ENCODE measurements at places on chromosomes 11 and 22. TPM values are rescaled to one million over a fixed set of nuclear protein-coding genes. Genes with fewer than 3 reads are reported as not detected.

ENTHD1 gene
- total RNA-seq, result not detected

GRCh38 chr22:38715176-38715764 is 9.5 kb downstream of the GTPBP1 start:
- no peak for DNase-seq

DNA sequence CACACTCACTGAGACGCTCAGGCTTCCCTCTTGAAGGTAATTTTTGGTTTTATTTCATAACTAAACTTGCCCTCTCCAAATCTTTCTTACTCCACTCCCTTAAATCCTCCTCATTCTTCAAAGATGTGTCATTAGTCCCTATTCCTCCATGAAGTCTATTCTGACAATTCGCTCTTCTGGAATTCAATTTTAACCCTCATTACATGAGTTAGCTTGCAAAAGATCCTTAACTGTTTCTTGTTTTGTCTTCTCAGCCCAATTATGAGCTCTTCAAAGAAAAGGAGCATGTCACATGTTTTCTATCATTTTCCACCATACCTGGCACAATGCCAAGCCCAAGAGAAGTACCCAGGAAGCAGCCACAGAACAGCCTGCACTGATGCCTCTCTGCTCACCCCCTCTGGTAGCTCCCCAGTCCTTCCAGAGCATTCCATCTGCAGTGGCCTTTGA is 13.0 kb downstream of the GALNT18 start:
- DNase-seq, result no peak

- DNase-seq, result no peak
Measured at GRCh38 chr22:22196018-22196533, 48.5 kb upstream of the VPREB1 start.

GRCh38 chr11:64224891-64225607 is 937 bp downstream of the TRPT1 start:
- no peak for DNase-seq

GRCh38 chr22:21978564-21979386 is 3.8 kb downstream of the TOP3B start:
- DNase-seq, result no peak

DNA sequence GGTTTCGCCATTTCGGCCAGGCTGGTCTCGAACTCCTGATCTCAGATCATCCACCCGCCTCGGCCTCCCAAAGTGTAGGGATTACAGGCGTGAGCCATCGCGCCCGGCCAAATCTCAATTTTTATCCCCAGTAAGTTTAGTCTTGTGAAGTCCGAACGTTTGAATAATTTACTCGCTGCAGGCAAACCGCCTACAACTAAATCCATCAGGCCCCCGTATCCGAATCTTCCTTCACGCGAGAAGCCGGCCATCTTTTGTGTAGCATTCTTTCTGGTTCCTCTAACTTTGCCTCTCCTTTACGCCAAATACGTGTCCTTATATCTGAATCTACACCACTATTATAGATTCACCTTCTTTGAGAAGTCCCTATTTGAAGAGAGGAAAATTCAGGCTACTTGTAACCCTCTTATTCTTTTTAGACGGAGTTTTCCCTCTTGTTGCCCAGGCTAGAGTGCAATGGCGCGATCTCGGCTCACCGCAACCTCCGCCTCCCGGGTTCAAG is 581 bp upstream of the EIF3L start:
- DNase-seq, result no peak

- no peak for DNase-seq
Measured at GRCh38 chr11:121048464-121049233, 24.7 kb downstream of the TBCEL start.

GRCh38 chr11:121494355-121495099 is 41.8 kb upstream of the SORL1-AS1 start:
- DNase-seq, result no peak

GRCh38 chr11:77580712-77581337 is 8.9 kb upstream of the AQP11 start:
- no peak for DNase-seq

GRCh38 chr11:64718084-64718779 is 4.8 kb downstream of the NRXN2 start:
- DNase-seq, result no peak

DNA sequence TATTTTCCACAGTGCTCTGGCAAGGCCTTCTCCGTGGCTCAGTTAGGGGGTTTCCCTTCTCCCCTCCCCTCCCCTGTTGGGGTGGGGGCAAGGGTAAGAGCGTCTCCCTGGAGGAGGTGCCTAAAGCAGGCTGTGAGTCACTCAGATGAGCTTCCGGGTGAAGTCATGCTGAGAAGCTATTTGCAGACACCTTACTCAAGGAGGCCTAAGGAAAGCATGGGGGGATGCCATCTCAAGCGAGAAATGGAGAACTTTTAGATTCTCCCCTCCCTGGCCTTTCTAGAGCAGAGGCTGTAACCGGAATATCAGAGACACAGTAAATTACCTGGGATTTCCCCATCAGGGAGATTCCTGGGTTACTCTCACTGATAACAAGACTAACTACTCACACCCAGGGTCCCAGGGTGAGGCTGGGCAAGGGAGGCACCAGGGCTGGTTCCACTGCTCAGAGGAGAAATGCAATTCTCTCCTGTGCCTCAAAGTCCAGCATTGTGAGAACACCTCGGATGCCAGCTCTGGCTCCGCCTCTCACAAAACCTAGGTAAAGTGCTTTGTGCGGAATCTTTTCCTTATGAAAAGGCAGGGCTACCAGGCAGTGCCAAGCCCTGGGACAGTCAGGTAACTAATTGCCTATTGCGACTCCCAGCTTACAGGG is 123.6 kb downstream of the ABTB2 start:
- no peak for DNase-seq

DNA sequence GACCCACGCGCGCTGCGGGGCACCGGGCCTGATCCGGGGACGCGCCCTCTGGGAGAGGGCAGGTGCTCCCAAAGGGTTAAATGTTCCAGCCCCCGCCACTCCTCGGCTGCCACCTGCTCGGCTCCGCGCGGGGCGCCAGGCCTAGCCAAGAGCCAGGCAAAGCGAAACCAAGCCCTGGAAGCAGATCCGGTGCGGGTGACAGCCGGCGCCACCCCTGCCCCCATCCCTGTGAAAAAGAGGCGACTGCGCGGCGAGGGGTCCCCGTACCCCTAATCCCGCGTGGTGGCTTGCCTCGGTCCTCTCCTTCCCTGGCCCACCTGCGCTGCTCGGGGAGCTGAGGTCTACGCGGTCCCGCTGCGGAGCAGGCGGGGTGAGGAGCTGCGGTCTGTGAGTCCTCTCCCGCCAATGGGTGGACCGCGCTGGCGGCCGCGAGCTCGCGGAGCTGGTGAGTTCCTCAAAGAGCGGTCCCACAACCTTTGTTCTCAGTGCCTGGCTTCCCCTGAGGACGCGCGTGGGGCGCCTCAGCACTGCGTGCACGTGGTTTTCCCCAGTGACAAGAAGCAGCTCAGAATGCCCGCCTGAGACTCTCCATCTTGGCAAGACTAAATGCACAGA is at the start of gene ME3:
TSS of gene ME3 (minus strand) at position 610 of the 615 bp plus-strand sequence.
- no peak for DNase-seq

GAB4 gene
- not detected for total RNA-seq

- DNase-seq, result no peak
Measured at GRCh38 chr11:122728561-122728960, 73.0 kb downstream of the UBASH3B start.

DNA sequence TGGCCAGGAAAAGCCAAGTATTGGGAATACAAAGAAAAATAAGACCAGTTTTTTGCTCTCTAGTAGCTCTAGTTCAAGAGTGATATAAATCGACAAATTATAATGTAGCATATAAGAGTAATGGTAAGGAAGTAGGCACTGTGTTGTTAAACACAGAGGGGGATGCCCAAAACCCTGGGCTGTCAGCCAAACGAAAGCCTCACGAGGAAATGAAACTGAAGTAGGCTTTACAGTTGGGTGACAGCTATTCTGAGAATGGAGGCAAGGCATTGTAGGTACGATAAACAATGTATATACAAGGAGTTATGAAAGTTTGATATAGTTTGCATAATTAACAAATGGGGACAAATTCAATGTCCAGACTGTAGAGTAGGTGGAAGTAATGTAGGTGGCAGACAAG is 176.4 kb downstream of the FAM181B start:
- DNase-seq, result no peak

SPI1 gene
- total RNA-seq, result 2.6 TPM

HTR3B gene
- 0.19 TPM for total RNA-seq

- DNase-seq, result no peak
Measured at GRCh38 chr22:28609921-28610320, 69.7 kb downstream of the TTC28 start.

- DNase-seq, result no peak
Measured at GRCh38 chr11:115284773-115285172, 219.4 kb downstream of the CADM1 start.

GRCh38 chr11:90222459-90223247 is at the start of gene CHORDC1:
Gene CHORDC1, minus strand, starts transcription at chr11:90223049. Its CDS starts 95 bp downstream, at chr11:90222954.
- DNase-seq, result peak; percentile 31

OR8G1 gene
- total RNA-seq, result not detected

DNA sequence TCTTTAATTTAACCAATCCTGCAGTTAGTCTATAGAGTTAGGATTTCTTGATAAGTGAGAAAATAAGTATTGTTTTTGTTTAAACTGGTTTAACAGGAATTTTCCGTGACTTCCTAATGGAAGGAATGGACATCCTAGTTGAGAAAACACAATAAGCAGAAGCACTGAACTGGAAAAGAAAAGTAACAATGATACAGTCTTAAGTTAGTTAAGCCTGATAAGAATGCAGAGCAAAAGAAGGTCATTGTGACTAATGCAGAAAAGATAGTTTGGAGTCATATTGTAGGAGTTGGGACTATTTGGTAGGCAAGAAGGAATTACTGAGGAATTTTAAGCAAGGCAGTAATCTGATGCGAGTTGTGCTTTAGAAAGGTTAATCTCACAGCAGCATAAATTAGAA is 11.7 kb downstream of the RNF141 start:
- DNase-seq, result no peak

GRCh38 chr11:134978388-134979088 is 566.5 kb upstream of the B3GAT1 start:
- no peak for DNase-seq

- DNase-seq, result no peak
Measured at GRCh38 chr11:88320149-88320559, 17.4 kb downstream of the CTSC start.

SMIM35 gene
- total RNA-seq, result not detected

IGLL1 gene
- not detected for total RNA-seq

DNA sequence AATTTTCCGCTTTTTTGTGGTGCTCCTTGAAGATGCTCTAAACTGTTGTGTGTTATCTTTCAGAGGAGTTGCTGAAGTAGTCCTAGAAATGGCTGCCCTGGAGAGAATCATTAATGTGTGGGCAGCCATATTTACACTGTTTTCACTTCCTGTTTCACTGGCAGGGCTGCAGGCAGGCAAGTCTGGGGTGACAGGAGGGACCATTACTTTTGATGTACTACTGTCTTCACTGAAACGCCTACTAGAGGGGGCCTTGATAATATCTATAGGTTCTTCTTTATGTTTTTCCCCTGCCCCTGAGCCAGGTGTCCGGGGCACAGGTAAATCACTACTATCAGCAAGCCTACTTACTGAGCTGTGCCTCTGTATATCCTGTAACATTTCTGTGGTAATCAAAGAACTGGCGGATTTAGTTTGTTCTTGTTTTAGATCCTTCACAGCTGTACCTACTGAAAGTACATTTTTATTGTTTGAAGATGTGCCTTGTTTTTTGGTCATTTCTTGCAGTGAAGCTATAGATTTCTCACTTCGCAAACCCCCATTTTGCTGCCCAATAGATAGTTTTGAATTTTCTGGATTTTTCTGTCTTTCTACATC is 39.7 kb downstream of the ACAT1 start:
- DNase-seq, result no peak

DNA sequence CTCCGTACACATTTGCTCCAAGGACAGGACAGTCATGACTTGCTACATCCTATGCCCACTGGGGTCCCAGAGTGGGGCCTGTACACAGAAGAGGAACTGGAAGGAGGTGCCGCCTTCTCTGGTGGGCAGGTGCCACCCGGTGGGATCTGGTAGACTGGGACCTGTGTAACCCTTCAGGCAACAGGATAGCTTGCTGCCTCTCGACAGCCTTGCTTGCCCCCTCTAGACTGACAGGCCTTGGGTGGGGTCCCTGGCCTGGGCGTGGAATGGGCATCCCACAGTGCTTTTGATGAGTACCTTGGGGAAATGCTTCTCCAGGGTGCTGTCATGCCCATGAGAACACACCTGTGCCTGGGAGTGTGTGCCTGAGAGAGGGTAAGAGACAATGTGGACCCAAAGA is 15.8 kb downstream of the SHANK3 start:
- DNase-seq, result no peak
